Gastrocnemius medialis (tissue), 4 donors: ENCODE measurements at places on chromosomes 5 and 9. TPM values are rescaled to one million over a fixed set of nuclear protein-coding genes. Genes with fewer than 3 reads are reported as not detected.

MYO10 gene
- 3.4 TPM for total RNA-seq

DNA sequence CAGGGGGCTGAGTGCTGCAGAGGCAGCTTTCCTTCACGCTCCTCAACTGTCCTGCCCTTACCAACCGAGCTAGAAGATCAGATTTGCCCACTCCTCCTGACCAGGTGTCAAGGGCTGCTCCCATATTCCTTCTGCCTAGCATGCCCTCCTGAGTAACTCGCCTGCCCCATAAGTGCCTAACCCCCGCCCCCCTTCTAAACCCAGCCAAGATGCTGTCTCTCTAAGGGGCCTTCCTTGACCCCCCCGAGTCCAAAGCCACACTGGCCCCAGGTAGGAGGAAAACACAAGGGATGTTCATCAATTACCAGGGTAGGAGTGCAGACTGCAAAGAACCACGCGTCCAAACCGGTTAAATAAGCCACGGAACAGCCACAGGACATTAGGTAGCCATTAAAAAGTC is 4.8 kb downstream of the CCDC69 start:
- H3K36me3 ChIP-seq: no peaks in the 10 kb centered on the region
- no peak overlapping the region for H3K4me3 ChIP-seq
- peaks cover 87% of the 10 kb centered on the region for H3K4me1 ChIP-seq
- H3K27me3 ChIP-seq: no peaks in the 10 kb centered on the region
- peak; percentile 8 for DNase-seq

FPGS gene
- 87.6 TPM for total RNA-seq

- H3K27me3 ChIP-seq: no peaks in the 10 kb centered on the region
- no peak overlapping the region for H3K4me3 ChIP-seq
- no peaks in the 10 kb centered on the region for H3K4me1 ChIP-seq
These were observed 25.3 kb upstream of the PPP1R2B start for GRCh38 chr5:156824800-156825199.

DNA sequence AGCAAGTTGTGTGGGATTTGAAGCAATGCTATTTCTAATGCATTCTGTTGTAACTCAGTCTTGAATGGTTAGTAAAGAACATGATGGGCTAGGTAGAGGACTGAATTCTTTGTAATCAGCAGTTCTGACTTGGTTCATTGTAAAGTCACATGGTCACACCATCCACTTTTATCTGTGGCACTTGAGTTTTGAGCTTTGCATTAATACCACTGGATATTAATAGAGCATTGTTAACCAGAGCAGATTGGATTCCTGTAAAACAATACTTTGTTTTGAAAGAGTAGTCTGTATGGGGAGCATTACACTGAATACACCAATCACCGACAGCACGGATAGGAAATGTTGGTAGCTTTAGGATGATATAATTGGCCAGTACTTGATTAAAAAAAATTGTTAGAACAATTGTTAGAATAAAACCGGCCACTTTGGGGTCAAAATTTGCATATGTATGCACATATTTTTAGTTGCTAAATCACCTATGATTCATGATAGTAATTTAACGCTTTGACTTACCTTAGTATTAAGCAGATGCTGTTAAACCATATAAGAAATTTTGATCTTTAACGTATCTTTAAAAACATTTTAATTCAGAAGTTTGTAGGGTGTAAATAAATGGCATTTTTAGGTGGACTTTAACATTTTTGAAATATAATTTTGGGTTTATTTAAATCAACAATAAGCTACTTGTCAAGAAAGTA is 17.4 kb downstream of the SLC12A2 start:
- no peak for DNase-seq
- H3K4me1 ChIP-seq: peaks cover 43% of the 10 kb centered on the region
- H3K36me3 ChIP-seq: no peaks in the 10 kb centered on the region
- H3K27ac ChIP-seq: peak overlapping the region; percentile 49
- H3K4me3 ChIP-seq: peak overlapping the region; percentile 22
- no peaks in the 10 kb centered on the region for H3K27me3 ChIP-seq
